ENCODE measurements at places on chromosomes 4 and X.

- DNase-seq = no peak
Measured at GRCh38 chr4:98908182-98908581, 20.8 kb downstream of the EIF4E start.

DNA sequence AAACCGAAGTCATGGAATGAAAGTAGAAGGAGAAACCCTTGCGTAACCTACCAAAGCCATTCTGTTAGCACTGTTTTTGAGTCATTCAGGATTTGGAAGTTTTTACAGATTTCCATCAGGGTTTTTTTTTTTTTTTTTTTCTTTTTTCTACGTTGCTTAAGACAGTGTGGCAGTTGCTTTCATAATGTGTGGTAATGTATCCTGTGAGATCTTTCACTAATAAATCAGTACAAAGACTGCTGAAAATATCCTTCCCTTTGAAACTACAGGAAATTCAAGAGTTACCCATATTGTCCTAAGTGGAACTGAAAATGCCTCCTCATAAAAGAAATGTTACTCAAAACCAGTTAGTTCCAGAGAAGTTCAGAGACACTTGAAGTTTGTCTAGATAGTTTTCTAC, 137.8 kb downstream of the RAPGEF2 start:
- no peak for DNase-seq

DNA sequence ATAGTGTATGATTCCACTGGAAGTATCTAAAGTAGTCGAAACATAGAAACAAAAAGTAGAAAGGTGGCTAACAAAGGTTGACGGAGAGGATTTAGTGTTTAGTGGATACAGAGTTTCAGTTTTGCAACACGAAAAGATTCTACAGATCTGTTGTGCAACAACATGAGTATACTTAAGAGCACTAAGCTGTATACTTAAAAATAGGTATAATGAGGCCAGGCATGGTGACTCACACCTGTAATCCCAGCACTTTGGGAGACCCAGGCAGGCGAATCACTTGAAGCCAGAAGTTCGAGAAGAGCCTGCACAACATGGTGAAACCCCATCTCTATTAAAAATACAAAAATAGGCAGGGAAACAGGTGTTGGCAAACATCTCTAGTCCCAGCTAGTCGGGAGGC, 7.9 kb upstream of the ATRX start:
- DNase-seq = no peak

GRCh38 chrX:94524867-94525266, 850.9 kb downstream of the FAM133A start:
- no peak for DNase-seq

DNA sequence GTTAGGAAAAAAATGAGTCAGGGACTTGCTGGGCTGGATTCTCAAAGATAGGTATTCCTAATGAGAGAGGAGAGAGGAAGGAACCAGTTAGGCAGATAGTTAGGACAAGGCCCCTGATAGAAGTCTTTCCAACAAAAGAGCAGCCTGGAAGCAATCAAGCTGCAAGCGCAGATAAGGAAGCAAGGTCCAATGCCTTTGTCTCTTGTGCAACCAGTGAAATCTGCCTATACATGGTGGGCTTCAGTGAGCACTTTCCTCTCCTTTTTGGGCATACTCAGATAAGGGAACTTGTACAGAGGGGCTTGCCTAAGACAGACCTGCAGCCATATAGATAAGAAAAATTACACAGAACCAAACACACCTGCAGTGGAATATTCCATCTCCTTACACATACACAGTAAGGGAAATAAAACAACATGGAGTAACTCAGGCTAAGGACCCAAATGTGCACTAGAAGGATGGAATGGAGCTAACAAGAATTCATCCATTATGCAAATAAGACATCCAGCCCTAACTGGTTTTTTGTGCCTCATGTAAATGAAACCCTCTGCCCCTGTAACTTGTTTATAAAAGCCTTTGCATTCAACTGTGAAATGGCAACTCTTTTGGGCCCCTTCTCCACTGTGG, 68.8 kb downstream of the PCDH18 start:
- DNase-seq = no peak

GRCh38 chr4:25536564-25537320, 118.9 kb upstream of the SLC34A2 start:
- DNase-seq = no peak

DNA sequence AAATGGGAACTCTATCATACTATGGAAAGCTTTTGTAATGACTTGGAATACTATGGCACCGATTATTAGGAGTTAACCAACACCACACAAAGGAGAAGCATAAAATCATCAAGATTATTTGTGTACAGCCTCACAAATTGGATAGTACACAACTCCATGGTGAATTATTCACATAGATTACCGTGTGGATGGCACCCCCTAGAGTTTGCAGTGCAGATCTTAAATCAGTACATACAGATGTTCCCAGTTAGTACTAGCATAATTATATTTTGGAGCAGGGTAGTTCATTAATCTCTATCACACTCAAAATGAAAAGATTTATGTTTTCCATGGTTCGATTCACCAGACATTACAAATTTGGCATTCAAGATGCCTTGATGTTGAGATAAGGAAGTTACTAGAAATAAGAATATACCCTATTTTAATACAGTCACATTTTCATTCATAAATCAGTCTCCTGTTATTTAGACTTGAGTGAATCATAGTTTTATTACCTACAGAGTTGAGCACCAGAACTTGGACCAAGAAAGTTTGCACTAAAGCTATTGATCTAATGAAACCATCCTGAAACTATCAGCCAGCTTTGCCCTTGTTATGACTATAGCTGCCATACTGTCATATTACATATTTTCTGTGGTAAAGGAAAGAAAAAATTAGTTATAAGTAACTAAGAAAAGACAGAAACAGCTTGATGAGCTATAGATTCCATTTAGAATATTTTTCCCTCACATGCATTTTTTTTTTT, 531.8 kb downstream of the GLUD2 start:
- no peak for DNase-seq

DNA sequence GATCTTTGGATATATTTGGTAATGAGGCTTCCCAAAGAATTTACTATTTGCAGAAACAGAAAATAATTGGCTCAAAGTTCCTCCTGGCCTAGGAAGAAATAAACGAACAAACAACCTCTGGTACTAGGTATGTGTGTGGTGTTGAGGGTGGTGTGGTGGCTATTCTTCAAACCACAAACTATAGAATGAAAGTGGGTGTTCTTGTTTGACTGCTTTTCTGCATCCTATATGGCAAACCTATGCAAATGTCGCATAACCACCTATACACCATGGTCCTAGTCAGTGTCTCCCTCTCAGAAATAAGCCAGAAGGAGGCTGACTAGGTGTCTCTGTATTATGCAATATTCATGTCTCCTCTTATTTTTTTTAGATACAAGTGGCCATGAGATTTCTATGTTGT, 106.6 kb upstream of the PCDH18 start:
- no peak for DNase-seq

- no peak for DNase-seq
Measured at GRCh38 chr4:76420762-76421581, at the start of gene CCDC158. CCDC158 (minus strand) TSS chr4:76421141; CDS start chr4:76403207, 17,934 bp downstream.

- DNase-seq = no peak
Measured at GRCh38 chr4:76308548-76308947, 2.0 kb downstream of the STBD1 start.

GRCh38 chr4:93384241-93384640, 444.3 kb upstream of the ATOH1 start:
- no peak for DNase-seq
